PC-9 (cell line): ENCODE measurements at places on chromosomes 3 and 15. TPM values are rescaled to one million over a fixed set of nuclear protein-coding genes. Genes with fewer than 3 reads are reported as not detected.

DNA sequence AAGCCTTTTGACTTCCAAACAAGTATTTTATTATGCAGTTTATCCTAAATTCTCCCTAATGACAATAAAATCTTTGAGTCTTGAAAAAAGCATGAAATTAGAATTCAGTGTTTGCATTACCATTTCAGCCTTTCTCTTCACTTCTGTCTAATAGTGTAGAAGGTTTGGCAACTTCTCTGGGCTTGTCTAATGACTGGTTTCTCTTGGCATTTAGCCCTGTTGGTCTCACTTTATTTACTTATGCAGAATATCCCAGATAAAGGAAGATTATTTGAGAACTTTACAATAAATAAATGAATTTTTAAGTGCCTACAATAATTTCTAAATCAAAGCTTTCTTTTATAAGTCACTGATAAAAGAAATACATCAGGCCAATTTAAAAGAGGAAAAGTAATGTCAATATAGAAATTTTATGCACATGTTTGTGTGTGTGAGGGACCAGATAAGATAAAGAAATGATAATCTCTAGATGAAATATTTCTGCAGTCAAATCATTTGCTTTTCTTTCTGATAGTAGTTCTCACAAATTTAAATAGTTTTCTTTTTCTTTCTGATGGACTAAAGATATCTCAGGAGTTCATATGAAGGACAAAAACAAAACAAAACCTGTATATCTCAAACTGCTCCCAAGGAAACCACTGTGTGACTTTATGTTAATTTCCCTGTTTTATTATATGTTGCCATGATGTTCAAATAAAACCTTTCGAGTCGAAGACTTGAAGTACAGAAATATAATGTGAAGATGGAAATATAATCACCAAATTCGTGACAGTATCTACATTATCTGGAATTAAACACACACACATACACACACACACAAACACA lies 533.1 kb upstream of the CBLB start:
- no peak for DNase-seq

DNA sequence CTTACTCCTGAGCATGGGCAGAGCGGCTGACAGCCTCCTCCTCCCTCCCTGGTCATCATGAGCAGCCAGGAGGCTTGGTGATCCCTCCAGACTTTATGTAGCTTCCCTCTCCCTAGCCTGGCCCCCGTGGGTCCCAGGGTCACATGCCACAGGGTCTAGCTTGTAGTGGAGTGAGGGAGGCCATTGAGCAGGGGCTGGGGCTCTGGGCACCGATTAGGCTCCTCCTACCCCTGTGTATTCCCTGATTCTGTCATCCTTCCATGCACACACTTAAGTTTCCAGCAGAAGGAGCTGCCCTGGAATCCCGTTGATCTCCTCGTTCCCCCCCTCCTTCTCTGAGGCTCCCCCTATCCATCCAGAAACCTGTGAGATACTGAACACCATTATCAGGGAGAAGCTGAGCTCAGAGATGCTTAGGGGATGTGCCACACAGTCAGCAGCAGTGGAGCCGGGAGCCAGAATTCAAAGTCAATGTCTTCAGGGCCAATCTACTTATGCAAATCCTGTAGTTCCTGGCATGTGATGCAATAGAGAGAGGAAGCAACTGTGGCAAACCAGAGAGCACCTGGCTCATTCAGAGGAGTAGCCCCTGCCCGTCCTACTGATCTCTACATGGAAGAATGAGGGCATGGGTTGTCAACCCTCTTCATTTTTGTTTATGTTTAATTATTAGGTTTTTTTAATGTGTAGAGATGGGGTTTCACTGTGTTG lies 17.2 kb downstream of the CCDC33 start:
- DNase-seq, result no peak

GRCh38 chr3:12424635-12425319 lies 59.5 kb upstream of the TSEN2 start:
- no peak for DNase-seq

- no peak for DNase-seq
Observed at GRCh38 chr3:16103472-16103871, 71.0 kb upstream of the GALNT15 start.

DNA sequence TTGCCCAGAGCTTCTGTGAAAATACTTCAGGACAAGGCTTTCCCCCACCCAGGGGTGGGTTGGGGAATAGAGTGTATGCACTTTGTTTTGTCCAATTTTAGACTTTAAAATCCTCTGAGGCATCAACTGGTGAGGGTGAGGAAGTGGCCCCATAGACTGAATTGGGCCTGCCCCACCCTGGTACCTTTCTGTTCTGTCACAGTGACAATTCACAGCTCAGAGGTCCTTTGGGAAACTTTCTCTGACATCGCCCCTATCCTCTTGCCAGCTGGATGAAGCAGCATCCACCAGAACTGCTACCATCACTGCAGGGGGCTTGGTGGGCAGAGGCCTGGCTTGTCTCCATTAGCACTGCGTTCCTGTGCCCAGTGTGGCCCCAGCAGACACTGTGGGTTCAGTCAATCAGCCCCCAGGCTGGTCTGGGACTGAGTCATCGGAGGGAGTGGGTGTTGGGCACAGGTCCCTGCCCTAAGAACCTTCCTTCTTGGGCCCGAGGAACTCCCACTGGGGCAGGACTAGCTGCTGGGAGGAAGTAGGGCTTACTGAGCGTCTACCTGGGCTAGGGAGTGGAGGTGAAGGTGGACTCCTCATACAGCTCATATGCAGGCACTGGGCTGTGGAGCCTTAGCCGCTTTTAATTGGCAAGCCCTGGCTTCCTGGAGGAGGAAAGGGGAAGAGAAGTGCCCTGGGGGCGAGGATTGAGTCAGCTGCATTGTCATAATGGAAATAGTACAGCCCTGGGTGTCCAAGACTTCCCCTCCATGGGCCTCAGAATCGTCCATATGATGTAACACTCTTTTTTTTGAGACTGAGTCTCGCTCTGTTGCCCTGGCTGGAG lies 1.5 kb upstream of the PPM1M start:
- peak; percentile 80 for DNase-seq

DNA sequence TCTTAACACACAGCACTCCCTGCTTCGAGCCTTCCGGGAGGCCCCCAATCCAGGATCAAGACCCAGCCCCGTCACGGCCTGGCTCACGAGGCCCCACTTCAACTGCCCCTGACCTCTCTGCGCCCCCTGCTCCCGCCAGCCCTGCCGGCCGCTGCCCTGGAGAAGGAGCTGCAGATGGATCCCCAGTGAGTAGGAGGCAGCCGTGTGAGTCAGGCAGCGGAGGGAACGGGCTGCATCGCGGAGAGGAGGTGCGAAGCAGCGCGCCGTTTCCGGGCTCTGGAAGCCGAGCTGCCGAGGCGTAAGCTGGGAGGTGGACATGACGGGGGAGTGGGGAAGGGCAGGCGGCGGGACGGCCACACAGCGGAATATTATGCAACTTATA lies 133.4 kb downstream of the TPRA1 start:
- no peak for DNase-seq

GRCh38 chr3:149604125-149604875 lies 53.5 kb downstream of the WWTR1 start:
- DNase-seq, result no peak

GRCh38 chr3:73491287-73491662 lies 133.5 kb downstream of the PDZRN3 start:
- no peak for DNase-seq

DNA sequence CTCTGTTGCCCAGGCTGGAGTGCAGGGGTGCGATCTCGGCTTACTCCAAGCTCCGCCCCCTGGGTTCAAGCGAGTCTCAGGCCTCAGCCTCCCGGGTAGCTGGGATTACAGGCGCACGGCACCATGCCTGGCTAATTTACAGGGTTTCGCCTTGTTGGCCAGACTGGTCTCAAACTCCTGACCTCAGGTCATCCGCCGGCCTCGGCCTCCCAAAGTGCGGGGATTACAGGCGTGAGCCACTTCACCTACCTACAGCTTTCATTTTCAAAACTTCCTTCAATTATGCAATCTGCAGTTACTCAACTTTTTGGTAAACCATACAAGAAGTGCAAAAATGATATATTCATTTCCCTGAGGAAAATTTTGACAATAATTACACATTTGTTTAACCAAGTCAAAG lies 14.0 kb downstream of the NANOGP8 start:
- DNase-seq, result no peak

DNA sequence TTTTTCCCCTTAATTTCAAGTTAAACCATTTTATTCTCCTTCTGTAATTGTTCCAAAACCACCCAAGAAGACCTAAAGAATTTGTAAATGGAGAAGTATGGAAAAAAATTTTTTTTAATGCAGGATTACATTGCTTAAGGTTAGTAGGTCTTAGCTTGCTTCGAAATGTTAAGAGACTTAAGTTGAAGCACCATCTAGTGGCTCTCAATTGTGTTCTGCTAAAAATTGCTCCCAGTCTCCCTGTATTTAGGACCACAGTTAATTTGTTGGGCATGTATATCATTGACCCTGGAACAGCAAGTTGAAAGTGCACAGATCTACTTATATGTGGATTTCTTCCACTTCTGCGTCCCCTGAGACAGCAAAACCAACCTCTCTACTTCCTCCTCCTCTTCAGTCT lies 32.4 kb downstream of the CD200R1L start:
- DNase-seq, result peak; percentile 15

GRCh38 chr3:81911221-81911620 lies 149.8 kb upstream of the GBE1 start:
- DNase-seq, result no peak

DNA sequence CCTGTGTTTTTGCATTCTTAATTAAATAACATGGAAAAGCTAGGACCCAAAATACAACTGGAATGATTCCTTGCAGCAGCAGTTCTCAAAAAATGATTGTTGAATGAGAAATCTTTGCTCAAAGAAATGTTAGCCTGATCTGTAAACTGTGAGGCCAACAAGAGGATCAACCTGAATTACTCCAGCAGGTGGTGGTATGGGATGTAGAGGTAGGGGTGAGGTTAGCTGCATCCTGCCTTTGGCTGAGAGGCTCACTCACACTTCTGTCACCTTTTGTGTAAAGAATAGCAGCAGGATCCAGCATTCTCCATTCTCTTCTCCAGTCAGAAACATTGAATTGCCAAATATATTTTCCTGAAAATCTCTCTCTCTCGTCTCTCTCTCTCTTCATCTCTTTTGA lies 26.5 kb upstream of the FAM98B start:
- DNase-seq, result no peak

DNA sequence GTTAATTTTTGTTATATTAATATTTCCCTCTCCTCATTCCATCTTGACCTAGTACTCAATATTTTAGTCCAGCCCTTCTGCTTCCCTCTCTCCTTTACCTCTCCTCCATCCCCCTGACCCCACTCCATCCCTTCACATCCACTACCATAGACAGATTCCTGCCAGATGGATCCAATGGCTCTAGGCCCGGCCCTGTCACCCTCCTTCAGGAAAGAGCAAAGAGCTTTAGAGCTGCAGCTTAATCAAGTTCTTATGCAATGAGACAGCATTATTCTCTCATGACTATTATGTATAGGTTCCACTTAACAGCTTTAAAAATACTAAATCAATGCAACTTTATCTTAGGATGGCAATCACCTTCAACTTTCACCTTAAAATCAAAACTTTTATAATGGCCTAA lies 200.7 kb upstream of the TTC14 start:
- DNase-seq, result no peak

DNA sequence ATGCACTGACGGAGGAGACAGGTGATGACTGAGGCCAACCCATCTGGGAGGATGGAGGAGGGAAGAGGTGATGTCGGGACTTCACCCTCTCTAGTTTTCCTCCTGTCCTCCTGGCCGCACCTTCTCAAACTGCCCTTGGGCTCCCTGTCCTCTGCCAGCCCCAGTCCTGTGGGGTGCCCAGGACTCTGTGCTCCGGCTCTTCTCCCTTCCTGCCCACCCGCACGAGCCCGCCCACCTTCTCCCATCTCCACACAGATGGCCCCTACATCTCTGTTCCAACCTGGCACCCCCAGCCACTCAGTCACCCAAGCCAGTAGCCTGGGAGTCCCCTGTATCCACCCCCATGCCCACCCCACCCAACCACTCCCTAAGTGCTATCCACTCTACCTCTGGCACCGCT lies 206.7 kb upstream of the LINGO1 start:
- DNase-seq, result no peak

DNA sequence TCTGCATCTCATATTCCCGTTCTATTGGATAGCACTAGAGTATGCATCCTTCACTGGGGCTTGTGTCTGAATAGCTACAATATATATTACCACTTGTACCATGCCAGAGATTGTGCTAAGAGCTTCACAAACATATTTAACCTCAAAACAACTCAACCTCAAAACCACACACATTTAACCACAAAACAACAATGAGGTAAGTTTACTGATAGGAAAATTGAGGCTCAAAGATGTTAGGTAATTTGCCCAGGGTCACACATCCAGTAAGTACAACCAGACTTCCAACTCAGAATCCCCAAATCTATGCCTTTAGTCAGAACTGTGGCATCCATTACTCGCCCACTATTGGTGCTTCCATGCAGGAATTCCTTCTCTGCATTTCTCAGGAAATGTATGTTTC lies 220.0 kb downstream of the FAM43A start:
- DNase-seq, result peak; percentile 70

- DNase-seq, result peak; percentile 81
Observed at GRCh38 chr15:35000511-35000910, 12.4 kb upstream of the ZNF770 start.

- no peak for DNase-seq
Observed at GRCh38 chr15:82851306-82851850, 42.0 kb downstream of the WHAMM start.

DNA sequence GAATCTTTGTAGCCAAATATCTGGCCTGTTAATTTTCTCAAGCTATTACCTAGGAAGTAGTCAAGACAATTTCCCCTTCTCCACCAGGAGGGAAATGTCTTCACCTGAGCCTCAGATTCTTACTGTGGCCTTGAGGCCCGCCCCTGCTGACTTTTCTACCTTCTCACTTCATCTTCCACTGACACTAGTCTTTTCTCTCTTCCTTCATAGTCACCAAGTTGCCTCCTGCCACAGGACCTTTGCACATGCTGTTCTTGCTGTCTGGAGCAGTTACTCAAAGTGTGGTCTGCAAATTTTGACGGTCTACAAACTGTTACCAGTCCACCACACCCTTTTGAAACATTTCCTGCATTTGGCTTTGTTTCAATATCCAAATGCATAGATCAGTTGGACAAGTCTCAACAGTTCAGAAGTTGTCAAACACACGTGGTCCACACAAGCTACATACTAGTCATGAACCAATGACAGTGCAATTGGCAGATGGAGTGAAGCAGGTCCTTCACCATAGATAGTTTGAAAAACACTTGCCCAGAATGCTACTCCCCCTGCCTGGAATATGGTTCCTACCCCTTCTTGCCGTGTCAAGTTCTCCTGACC lies 100.5 kb downstream of the OSBPL10 start:
- no peak for DNase-seq

IGSF10 gene
- total RNA-seq, result 0.25 and 0.55 TPM in 2 replicates

SLC28A2 gene
- total RNA-seq, result not detected in 2 replicates

ISG20 gene
- 2.5 and 5.2 TPM in 2 replicates for total RNA-seq

SERP1 gene
- 106 and 113 TPM in 2 replicates for total RNA-seq

CLASP2 gene
- 36.5 and 52.9 TPM in 2 replicates for total RNA-seq

SMAD6 gene
- 7.1 and 10.6 TPM in 2 replicates for total RNA-seq

IL20RB gene
- total RNA-seq, result 3.8 and 7.2 TPM in 2 replicates

BUB1B gene
- total RNA-seq, result 74.3 and 75.3 TPM in 2 replicates

LRRIQ4 gene
- total RNA-seq, result 1.3 TPM in 2 replicates

NRG4 gene
- total RNA-seq, result 5.2 and 11.3 TPM in 2 replicates
